ENCODE measurements at places on chromosomes 16 and 17.
A peak's percentile ranks its signal among the peaks of the same experiment; 100 is the strongest.

DNA sequence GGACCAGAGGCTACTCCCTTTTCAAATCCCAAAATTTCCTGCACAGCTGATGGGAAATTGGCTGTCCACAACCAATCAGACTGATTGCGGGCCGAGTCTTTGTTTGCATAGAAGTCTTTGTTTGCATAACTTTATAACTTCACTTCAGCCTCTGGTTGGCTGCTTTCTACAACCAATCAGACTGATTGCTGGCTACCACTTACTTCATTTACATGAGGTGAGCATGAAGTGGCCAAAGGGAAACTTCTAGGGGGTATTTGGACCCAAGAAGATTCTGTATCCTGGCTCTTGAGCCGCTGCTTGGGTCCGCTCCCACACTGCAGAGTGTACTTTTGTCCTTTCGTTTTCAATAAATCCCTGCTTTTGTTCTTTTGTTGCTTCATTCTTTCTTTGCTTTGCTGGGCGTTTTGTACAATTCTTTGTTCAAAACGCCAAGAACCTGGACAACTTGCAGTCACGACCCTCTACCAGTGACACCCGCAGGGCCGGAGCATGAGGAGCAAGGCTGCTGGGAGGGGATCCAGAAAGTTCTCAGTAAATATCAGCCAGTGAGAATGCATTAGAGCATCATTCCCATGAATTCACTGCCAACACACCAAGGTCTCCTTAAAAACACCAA, 67.5 kb downstream of the IQCK start:
- peak; percentile 19 for DNase-seq

DNA sequence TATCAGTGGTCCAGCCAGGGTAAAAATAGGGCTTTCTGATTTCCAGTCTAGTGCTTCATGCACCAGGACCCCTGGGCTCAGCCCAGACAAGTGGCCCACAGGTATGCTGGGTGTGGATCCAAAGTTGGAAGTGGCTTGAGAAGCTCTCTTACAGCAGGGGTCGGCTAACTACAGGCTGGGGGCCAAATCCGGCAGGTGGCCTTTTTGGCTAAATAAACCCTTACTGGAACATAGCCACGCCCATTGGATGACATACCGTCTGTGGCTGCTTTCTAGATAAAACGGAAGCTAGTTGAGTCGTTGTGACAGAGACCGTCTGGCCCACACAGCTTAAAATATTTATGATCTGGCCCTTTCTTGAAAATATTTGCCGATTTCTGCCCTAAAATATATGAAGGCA, 119.0 kb upstream of the CDC42EP4 start:
- DNase-seq, result no peak

DNA sequence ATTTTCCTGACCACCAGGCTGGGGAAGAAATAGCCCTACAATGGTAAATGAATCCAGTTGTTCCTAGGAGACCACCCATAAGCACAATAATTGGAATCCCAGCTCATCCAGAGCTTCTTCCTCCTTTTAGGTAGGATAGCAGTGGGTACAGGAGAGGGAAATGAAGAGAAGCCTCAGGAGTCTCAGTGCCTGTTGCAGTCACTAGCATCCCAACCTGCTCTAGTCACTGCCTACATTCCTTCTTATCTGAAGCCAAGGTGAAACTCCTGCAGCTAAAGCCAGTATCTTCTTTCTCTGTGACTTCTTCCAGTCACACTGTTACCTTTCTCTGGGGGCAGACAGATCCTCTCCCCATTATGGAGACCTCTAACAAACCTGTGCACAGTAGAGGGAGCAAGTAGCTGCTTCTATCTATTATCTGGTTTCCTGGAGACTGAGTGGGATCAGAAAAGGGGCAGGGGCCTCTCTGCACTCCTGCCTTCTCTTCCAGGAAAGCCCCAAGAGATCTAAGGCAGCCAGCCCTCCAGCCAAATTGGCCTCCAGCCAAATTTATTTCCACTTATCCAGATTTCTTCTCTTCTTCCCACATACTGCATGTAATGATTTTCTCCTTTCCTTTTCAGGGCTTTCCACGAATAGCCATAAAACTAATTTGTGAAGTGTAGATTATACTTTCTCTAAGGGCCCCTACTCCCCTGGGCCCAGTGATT, 85.5 kb downstream of the SSH2 start:
- DNase-seq, result no peak

- DNase-seq, result no peak
These were observed 604.7 kb upstream of the SOX9 start for GRCh38 chr17:71516149-71516548.

GRCh38 chr16:85153656-85154091, 41.4 kb upstream of the CIBAR2 start:
- no peak for DNase-seq

DNA sequence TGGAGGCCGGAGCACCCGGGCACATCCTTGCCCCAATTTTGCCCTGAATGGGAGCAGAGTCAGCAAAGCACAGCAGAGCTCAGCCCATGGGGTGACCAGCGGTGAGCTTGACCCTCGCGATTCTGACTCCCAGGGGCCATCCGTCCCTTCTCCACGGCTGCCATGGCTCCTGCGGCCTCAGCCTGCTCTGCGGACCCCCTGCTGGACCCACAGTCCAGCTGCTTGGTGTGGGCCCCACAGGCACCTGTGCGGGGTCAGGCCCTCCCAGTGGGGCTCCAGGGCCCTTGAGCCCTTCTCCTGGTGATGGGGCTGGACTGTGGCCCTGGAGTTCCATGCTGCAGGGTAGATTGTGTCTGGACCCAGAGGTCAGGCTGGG, 144.2 kb downstream of the ENGASE start:
- DNase-seq, result no peak

- DNase-seq, result no peak
These were observed 50.3 kb downstream of the NFAT5 start for GRCh38 chr16:69616082-69616481.

DNA sequence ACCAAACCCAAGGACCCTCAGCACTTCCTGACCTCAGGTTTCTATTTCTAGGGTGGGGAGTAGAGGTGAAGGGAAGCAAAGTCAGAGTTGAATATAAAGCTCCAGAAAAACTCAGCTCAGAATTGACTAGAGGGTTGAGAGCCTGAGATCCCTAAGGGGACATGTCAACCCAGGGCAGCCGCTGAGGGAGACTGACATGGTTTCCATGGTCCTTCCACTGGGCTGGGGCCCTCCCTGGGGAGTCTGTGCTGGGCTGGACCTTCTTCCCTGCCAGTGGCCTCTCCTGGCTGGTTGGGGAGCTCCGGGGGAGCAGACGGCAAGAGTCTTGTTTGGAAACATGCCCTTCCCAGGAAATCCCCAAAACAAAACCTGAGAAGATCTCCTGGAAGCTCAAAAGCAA, 121.3 kb downstream of the METRNL start:
- peak; percentile 44 for DNase-seq

- no peak for DNase-seq
These were observed 10.7 kb downstream of the C16orf95 start for GRCh38 chr16:87306516-87306915.

GRCh38 chr17:32759476-32759875, 117.4 kb downstream of the MYO1D start:
- DNase-seq, result no peak

GRCh38 chr16:68273459-68273858, 9.1 kb downstream of the SLC7A6 start:
- no peak for DNase-seq

- DNase-seq, result no peak
These were observed 23.4 kb downstream of the SMURF2 start for GRCh38 chr17:64638552-64639203.

DNA sequence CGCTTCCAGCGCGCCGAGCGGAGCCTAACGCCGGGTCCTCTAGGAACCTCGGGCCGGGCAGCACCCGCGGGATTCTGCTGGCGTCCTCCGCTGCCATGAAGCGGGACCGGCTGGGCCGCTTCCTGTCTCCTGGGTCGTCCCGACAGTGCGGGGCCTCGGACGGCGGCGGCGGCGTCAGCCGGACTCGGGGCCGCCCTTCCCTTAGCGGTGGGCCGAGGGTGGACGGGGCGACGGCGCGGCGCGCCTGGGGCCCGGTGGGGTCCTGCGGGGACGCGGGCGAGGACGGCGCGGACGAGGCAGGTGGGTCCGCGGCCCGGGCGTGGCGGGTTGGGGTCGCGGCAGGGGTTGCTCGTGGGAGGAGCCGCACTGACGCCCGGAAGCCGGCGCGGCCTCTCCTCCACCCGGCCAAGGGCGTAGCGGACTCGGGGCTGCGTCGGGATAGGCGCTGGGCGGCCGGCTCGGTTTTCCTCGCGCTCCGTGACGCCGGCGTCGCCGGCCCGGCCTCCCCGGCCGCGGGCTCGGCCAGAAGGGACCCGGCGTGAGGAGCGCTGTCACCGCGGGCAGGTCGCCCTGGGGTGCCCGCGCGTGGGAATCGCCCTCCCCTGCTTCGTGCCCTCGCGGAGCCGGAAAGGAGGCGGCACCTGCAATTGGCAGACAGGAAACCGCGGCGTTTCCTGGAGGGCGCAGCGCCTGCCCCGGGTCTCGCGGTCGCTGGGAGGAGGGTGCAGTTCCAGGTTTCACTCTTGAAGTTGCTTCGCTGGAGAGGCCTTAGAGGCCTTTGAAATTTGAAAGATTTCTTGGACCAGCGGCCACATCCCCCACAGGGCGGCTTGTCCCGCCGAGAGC, 432 bp downstream of the ZNF276 start:
- DNase-seq, result peak; percentile 77

GRCh38 chr17:79654960-79655382, 44.1 kb upstream of the RBFOX3 start:
- DNase-seq, result peak; percentile 30

DNA sequence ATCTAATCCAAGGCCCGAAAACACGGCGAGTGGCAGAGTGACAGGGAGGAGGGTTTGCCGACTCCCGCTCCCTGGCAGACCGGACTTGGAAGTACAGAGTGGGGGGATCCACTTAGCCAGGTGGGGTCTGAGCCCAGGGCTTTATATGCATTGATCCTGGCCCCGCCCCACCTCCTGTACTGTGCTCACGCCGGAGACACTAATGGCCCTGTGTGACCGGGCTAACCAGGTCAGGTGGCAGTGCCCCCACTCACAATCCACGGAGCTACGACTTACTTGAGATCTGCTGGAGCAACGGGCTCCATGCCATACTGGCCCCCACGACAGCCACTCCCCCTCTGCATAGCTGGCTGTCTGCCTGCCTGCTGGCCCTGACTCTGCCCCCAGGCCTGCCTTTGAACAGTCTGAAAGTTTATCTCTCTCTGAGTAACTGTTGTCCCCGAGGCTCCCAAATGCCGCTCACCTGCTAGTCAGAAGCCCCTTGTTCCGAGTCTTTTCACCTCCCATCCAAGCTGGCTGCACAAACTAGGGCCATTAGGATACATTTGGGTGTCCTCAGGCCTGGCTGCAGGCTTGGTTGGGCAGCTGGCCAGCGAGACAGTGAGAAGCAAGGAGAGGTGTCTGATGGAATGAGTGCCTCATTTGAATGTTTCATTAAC, 28.0 kb downstream of the CACNA1G start:
- no peak for DNase-seq

- no peak for DNase-seq
These were observed 7.3 kb downstream of the ST6GALNAC2 start for GRCh38 chr17:76578376-76578775.

- DNase-seq, result no peak
These were observed 230.7 kb upstream of the CCL2 start for GRCh38 chr17:34024386-34024785.

DNA sequence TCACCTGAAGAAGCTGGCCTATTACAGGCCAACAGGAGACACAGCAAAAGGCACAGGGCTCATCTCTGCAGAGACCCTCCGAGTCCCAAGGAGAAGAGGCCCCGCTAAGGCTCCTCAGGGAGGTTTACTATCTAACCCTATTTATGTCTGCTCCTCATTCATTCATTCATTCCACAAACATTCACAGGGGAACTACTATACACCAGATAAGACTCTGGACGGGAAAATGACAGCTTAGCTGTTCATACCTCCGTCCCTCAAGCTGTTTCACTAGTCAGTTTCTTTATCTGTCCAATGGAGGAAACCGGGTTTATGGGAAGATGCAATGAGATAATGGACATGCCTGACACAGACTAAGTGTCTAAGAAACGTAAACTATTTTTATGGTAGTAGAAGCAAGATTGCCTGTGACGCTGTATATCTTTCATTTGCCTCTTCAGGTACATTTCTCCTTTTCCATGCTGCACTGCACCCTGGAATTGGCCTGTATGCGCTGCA, 62.1 kb downstream of the SRL start:
- DNase-seq, result no peak

DNA sequence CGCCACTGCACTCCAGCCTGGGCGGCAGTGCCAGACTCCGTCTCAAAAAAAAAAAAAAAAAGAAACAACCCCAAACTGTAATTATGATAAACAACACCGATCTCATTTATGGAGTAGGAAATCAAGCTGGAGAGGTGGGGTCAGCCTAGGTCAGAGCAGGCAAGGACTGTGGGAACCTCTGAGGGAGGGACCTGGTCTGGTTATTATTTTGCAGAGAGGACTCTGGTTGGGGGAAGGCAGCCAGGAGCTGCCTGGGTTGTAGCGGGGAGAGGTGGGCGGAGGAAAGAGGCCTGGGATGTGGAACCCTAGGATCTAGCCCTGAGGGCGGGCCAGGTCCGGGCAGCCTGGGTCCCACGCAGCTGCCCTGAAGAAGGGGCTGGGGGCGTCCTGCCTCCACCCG, 10.9 kb upstream of the HS3ST6 start:
- DNase-seq, result no peak

DNA sequence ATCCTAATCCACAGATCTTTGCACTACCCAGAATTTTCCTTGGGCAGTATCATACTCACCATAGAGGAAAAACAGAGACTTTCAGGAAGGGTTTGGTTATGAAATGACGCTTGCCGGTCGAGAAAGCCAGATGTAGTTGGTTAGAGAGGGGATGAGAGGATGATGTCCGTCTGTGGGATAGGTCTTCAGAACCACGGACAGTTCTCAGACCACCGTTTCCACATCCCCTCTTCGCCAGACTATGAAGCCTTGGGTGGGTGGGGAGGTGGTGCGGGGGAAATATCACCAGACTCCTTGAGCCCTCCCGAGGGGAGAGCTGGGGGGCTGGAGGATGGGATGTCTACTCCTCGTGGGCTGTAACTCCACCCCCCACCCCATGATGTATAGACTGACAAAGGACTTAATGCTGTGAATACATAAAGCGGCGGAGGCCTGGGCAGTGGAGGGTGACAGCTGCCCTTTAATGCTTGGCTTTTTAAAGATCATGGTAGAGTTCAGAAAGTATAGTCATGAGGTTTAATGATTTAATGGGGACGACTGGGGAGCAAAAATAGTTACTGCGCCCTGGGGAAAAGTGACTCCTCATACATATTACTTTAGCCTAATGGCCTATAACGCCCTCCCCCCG, 96.6 kb downstream of the MRM1 start:
- DNase-seq, result no peak

GRCh38 chr16:997440-998051, 16.0 kb downstream of the SOX8 start:
- DNase-seq, result no peak

DNA sequence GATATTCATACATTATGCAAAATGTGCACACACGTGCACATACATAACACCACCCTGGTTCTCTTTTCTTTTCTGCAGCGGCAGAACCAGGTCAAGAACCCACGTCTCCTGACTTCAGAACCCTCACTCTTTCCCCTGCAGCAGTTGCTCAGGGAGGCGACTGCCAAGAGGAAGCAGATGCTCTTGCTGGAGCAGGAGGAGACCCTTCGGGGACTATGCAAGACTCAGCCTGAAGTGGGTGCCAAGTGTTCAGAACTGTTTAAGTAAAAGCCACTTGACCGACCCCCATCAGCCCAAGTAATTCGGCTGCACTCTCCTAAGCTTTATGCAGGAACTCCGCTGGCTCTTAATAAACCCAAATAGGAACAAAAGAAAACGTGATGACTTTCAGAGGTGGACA, 193.8 kb downstream of the SLC39A11 start:
- DNase-seq, result no peak
